Stimulated activated CD8-positive, alpha-beta memory T cell treated with anti-CD3 and anti-CD28 coated beads, Interleukin-2, amount 100 ng/mL, for 1 hour (primary cell): ENCODE measurements at places on chromosomes 5 and 9.

- DNase-seq: no peak
Observed at GRCh38 chr5:132087176-132087575, 13.6 kb downstream of the CSF2 start.

- no peak for DNase-seq
Observed at GRCh38 chr5:145157841-145158240, 677.3 kb downstream of the PRELID2 start.

GRCh38 chr9:109072821-109073435 lies 46.8 kb downstream of the TMEM245 start:
- DNase-seq: no peak

DNA sequence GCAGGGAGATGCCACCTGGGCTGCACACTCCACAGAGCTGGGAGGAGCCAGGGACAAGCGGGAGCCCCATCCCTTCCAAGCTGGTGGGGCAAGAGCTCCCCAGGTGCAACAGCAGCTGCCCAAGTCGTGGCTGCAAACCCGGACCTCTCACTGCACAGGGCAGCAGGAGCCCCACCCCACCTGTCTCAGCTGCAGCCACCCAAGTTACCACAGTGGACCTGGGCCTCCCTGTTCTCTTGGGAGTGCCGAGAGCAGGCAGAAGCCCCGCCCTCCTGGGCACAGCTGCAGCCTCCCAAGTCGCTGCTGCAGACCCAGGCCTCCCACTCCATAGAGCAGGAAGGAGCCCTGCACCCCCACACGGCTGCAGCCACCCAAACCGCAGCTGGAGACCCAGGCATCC lies 374.1 kb upstream of the ACO1 start:
- no peak for DNase-seq

- no peak for DNase-seq
Observed at GRCh38 chr5:1655496-1656270, 131.9 kb upstream of the LPCAT1 start.

- no peak for DNase-seq
Observed at GRCh38 chr9:127714020-127714750, 1.3 kb downstream of the PTRH1 start.

- DNase-seq: no peak
Observed at GRCh38 chr9:120343416-120343815, 236.6 kb downstream of the CDK5RAP2 start.

DNA sequence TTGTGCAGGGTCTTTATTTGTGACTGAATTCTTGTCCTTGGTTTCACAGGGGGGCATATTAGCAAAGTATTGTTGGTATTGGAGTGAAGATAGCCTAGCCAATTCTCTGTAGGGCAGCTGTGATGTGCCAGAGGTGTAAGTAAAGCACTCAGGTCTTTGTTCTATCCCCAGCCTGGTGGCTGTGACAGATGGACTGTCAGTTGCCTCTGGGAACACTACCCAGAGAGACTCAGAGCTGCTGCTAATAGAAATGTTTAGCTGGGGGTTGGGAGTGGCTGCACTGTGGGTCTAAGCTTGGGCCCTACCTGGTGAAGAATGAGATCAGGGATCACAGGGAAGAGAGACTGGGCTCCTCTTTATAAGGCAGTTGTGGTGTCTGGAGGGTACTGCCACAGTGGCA lies 1006.5 kb upstream of the TYRP1 start:
- no peak for DNase-seq

DNA sequence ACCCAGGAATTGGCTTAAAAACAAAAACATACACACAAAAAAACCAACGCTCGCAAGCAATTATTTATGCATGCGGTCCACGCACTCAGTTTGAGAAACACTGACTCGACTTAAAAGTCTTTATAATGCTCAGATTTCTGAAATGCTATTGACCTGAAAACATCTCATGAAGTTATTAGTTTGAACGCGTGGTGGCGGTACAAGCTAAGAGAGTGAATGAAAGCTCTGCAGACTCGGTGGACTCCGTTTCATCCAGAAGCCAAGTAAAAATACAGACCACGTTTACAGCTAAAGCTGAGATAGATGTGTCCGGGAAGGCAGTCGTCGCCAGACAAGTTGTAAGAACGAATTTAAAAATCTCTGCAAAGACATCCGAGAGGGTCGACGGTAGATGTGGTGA lies at the start of gene PCDHB6:
PCDHB6 (plus strand) TSS at position 246 of the 400 bp plus-strand sequence. CDS start 201 bp downstream, outside the sequence.
- DNase-seq: no peak

DNA sequence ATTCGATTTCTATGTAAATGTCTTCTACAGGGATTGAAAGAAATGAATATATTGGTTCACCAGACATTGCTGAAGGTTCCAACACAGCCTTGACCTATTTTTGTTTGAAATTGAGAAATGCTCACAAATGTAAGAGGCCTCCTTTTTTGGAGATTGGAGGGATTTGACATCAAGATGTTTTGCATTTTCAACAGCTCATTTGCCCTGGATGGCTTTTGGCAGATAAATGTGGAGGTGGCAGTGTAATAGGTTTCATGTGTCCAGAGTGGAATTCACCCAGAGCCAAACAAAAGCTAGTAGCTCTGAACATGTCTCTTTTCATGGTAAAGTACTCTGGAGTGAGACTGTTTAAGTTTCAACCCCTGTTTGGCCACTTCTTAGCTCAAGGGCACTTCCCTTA lies 77.3 kb downstream of the PALM2AKAP2 start:
- no peak for DNase-seq

DNA sequence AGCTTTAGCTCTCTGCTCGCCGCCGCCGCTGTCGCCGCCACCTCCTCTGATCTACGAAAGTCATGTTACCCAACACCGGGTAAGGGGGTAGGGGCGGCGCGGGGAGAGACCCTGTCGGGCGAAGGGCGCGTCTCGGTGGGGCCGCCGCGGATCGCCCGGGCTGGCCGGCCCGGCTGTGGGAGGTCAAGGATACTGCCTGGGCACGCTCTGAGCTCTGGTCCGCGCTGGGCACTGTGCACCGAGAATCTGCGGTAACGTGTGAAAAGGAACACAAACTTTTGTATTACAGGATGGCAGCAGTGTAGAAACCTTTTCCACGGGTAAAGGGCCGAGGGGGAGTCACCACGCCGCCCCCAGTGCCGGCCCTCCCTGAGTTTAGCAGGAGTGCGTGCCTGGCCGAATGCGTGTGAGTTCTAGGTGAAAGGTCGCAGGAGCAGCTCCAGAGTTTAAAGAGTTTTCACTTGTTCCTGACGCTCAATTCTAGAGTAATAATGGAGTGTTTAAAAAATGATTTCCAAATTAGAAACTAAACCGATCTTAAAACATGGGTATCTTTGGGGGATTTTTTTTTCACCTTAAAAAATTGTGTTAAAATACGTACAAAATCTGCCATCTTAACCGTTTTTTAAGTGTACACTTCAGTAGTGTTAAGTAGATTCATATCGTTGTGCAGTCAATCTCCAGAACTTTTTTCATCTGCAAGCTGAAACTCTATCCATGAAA lies at the start of gene HSDL2:
HSDL2 (plus strand) TSS at position 7 of the 723 bp plus-strand sequence; CDS start at position 63, 56 bp downstream.
- DNase-seq: no peak

- no peak for DNase-seq
Observed at GRCh38 chr5:32163785-32164184, 10.3 kb downstream of the GOLPH3 start.

GRCh38 chr9:136020206-136020605 lies 59.0 kb upstream of the UBAC1 start:
- no peak for DNase-seq

- no peak for DNase-seq
Observed at GRCh38 chr5:174971210-174971609, 246.8 kb downstream of the MSX2 start.

GRCh38 chr9:89564346-89564878 lies 40.4 kb upstream of the GADD45G start:
- DNase-seq: no peak
